ELR (cell line): ENCODE measurements at places on chromosomes 2 and 18.

DNA sequence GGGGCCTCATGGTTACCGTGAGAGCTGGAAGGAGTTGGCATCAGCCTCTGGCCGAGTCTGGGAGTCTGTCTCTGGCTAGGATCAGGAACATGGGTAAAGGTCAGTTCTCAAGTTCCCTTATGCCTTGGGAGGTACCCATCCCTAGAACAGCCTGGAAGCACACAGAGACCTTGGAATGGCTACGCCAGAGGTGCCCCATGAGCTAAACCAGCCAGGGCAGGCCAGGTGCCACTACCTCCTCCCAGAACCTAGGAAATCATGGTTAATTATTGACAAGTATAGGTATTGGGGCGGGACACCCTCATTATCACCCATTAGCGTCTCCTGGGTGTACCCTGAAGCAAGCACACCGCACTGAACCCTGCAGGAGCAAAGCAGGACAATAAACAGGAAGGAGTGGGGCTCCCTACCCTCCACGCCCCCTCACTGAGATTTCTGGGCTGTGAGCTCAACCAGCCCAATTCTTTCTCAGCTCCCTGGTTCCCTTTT lies 3.0 kb upstream of the ASPRV1 start:
- DNase-seq, result no peak

DNA sequence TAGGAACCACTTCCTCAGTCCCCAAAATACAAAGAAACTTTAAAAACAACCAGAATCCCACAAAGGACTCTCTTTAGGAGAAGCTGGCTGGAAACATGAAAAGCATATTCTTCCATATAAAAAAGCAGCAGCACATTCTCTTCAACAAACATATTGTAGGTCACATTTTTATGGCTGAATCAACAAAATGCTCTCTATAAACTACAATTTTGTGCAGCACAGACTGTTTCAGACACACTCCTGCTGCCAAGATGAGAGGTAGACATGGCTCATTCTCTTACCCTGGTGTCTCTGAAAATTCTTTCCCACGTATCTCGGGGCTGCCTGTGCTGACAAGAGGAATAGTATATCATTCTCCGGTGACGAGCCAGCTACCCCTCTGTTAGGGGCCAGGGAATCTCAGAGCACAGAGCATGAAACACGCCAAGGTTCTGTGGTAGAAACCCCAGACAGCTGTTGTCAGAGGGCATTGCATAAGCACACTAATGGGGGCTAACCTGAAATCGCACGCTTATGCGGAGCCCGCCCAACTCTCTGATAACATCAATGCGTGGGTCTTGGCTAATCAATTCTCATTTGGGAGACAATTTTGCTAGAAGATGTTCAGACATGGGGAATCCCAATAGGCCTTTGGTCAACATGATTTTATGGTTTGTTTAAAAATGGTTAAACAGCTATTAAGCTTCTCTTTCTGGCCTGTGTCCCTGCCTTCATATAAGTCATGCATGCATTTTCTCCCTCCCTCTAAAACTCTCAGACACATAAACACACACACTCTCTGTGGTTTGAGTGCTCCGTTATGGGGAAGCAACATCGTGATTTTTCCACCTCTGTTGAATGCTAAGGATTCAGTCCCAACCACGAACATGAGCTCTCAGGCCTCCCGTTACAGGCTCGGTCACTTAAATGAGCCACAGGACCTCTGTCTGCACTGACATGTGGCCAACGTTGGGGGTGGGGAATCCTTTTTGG lies 177.5 kb downstream of the INO80D start:
- no peak for DNase-seq

- DNase-seq, result no peak
These were observed 41.0 kb downstream of the EPG5 start for GRCh38 chr18:45926085-45926484.

DNA sequence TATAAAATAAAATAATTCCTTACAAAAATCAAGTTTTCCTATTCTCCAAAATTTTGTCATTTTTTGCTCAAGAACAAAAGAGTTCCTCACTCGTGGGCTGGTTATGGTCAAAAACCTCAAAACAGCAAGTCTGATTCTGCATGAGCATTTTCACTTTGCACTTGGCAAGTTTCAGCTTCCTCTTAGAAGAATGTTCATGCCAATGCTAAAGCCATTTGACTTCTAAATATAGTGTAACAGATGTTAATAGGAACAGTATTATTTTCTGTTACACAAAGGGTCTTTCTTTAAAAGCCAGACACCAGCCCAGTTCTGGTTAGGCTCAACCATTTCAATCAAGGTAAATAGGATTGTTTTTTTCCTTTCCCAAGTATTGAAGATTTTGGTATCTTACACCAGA lies 261.3 kb upstream of the CCDC68 start:
- no peak for DNase-seq

DNA sequence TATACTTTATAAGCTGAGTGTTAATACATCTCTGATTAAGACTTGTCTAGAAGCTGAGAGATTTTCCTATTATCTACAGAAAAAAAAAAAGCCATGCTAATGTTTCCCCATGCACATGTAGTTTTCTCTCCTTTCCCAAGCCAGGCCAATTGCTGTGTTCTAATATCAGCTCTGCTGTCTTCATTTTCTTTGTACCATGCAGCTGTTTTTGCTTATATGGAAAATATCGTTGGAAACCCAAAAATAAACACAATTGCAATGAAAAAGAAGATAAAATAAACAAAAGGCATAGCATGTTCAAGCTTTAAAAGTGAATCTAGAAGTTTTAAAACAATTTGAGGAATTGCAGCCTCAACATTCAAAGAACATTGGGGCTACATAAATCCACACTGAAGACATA lies 817.4 kb upstream of the ACVR2A start:
- DNase-seq, result no peak

- DNase-seq, result peak; percentile 77
These were observed 125.9 kb downstream of the MAP4K4 start for GRCh38 chr2:101823347-101823791.

GRCh38 chr2:127275356-127275755 lies 18.6 kb downstream of the ERCC3 start:
- no peak for DNase-seq

DNA sequence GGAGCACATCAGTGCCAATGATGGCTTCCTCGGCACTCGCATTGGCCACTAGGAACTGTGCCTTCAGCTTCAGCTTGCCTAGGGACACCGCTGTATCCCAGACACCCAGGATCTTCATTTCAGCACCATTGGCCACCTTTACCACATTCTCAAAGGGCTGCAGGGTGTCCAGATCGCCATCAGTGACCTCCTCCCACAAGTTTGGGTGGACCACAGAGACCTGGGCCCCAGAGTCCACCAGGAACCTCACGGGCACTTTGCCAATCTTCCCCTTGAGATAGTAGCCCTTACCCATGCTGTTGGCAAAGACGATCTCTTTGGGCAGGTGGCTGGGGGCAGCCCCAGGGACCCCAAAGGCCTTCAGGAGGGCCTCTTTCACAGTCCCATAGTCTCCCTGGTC lies 610 bp downstream of the ASPRV1 start:
- DNase-seq, result no peak

- no peak for DNase-seq
These were observed 34.8 kb upstream of the MGAT5 start for GRCh38 chr2:134218930-134219658.

DNA sequence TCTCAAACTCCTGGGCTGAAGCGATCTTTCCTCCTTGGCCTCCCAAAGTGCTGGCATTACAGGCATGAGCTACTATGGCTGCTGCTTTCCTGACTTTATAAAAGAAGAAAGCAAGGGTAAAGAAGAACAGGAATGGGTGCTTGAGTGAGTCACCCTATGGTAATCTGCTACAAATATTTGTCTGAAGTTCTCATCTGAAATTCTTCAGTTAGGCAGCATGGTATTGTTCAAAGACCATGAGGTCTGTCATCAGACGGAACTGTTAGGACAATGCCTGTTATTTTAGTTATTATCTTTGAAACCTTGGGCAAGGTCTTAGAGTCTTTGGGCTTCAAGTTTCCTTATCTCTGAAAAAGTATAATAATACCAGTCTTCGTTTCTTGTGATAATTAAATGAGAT lies 695.8 kb downstream of the RNF144A start:
- no peak for DNase-seq

DNA sequence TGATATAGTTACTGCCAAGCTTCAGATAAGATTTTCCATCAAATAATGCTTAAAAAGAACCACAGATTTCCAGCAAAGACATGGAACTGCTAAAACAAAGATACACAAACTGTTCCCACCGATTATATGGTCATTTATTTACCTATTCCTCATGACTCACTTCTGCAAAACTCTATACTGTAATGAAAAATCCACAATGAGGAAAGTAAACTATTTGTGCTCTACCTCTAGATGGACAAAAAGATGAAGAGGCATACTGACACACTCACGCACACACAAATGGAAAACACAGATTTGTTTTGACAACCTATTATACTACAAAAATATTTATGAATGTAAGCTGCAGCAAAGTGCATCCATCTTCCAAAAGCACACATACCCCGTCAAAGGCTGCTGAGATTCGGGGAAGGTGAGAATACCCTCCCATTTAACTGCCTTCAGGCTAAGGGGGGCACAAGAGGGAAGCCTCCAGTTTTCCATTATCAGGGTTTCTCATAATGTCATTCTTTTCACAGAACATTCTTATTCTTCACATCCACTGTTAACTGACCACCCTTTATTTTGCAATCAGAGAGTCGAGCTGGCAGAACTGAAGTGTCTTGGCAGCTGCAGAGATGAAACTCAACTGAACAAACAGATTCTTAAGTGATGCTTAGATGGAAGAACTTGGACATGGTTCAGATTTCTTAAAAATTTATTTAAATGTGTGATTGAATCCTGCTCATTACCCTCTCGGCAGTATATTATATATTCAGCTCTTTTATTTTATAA lies 115.9 kb upstream of the TANK start:
- DNase-seq, result peak; percentile 28

- no peak for DNase-seq
These were observed 22.9 kb upstream of the SANBR start for GRCh38 chr2:61042807-61043206.

- DNase-seq, result peak; percentile 35
These were observed 16.1 kb downstream of the ACOXL start for GRCh38 chr2:110748489-110748867.

DNA sequence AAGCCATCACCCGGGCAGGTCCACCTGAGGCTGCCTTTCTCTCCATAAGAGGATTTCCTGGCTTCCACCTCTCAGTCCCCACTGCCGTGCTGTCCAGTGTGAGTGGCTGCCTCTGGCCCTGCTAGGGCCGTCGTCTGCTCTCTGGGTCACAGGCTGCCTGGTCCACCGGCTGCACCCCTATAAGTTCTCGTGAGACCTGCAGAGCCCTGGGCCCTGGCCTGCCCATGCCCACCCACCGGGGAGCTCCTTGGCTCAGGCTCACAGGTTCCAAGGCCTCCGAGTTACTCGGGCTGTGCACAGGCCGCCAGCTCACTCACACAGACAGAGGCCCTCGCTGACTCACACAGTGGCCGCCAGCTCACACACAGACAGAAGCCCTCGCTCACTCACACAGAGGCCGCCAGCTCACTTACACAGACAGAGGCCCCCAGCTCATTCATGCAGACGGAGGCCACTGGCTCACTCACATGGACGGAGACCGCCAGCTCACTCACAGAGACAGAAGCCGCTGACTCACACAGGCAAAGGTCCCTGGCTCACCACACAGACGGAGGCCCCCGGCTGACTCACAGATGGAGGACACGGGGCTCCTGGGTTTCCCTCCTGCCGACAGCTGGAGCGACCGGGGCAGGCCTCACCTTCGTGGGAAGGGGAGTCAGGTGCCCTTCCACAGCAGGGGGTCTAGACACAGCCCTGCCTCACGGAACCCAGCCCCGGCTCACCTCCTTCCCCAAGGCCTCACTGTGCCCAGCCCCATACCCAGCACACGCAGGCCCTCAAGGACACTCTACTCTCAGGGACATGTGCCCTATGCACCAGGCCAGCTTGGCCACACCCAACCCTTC lies 334.1 kb upstream of the MYT1L start:
- peak; percentile 17 for DNase-seq

GRCh38 chr2:37623971-37624900 lies 47.2 kb downstream of the CDC42EP3 start:
- DNase-seq, result peak; percentile 84

DNA sequence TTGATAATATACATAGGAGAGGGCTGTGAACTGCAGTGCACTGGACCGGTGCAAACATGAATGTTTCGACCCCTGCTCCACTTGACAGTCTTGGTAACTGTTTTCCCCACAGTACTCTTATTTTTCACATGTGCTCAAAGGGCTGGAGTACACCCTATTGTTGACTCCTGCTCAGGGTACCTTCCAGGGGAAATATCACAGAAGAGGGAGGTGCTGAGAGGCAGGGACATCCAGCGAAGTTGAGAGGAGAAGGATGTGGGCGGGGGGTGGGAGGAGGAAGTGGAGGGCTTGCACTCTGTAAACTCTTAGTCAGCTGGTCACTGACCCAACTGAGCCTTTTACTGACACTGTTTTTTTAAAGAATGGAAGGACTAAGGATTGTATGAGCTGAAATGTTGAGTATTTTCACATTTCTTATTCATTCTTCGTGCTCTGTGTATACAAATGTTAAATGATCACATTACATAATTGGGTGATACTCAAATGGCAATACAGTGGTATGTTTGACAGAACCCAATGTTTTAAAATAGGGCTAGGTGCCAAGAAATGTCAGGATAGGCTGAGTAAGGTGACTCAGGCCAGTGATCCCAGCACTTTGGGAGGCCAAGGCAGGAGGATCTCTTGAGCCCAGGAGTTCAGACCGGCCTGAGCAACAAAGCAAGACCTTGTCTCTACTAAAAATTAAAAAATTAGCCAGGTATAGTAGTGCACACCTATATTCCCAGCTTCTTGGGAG lies 10.0 kb downstream of the INPP4A start:
- DNase-seq, result peak; percentile 70

DNA sequence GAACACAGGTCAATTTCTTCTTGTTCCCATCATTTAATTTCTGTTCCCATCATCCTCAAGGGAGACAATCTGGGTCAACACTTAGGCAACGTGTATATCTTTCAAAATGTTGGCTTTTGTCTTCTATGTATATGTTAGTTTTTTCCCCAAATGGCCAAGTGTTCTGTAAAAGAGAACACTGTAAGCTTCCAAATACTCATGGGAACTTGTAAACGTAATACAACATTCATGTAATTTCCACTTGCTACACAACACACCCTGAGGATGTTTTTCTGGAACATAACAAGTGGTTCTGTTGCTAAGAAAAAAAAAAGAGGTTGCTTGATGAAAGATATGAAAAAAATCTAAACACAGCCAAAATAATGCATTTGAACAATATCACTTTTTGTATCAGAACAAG lies 149.1 kb downstream of the ATAD2B start:
- no peak for DNase-seq

- no peak for DNase-seq
These were observed 20.1 kb upstream of the SERPINE2 start for GRCh38 chr2:224059178-224059577.

- DNase-seq, result peak; percentile 84
These were observed 42.5 kb upstream of the PID1 start for GRCh38 chr2:229313591-229313990.

- no peak for DNase-seq
These were observed 111.0 kb downstream of the CERS6 start for GRCh38 chr2:168566974-168567665.
